Endothelial cell (in vitro differentiated cells): ENCODE measurements at places on chromosomes 6 and 20.

GRCh38 chr6:106973018-106973835, 1.3 kb downstream of the CD24 start:
- DNase-seq = peak; percentile 33

GRCh38 chr20:41386502-41387427, 20.1 kb upstream of the EMILIN3 start:
- no peak for DNase-seq

DNA sequence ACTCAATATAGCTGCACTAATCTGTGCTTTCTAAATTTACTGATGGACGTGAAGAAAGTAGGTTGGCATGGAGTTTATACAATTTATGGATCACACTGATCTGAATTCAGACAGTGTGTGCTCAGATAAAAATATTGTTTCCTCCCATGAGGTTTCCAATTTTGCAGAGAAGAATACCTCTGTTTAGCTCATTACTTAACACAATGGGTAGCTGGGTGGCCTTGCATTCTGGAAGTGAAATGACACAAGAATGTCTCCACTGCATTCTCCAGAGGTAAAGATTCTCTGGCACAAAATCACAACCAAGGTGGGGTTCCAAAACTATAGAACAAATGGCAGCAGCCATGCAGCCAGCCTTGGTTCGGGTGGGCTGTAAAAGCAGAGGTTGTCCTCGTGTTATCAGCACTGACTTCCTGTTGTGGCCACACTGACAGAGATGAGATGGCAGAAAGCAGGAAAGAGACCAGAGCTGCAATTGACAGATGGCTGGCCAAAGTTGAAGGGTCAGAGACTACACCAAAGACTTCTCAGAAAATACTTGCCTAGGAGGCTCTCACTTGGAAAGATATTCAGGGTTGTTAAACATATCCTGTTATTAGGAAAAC, 50.2 kb downstream of the HDAC2 start:
- DNase-seq = no peak

- no peak for DNase-seq
Measured at GRCh38 chr6:5095236-5095635, 10.1 kb downstream of the PPP1R3G start.

DNA sequence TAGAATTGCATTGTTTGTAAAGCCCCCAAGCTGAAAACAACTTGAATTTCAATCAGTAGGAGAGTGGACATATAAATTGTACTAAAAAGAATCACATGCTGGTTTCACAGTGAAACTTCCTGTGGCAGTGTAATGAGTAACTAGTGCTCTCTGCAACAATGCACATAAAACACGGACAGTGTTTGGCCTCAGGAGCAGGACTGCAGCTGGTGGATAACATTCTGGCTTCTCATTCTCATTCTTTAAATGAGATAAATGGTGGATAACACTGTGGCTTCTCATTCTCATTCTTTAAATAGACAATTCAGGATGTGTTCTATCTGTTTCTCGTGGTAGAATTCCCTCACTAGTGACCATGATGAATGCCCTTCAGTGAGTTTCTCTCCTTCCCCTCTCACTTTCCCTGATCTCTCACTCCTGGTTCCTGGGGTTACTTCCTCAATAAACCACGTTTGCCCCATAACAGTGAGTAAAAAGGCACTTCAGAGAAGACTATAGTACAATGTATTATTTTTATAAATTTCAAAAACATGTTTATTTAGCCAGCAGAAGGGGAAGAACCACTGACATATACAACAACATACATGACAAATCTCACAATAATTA, 59.9 kb downstream of the SLC22A2 start:
- no peak for DNase-seq

- peak; percentile 44 for DNase-seq
Measured at GRCh38 chr6:14129575-14129974, 12.0 kb downstream of the CD83 start.

DNA sequence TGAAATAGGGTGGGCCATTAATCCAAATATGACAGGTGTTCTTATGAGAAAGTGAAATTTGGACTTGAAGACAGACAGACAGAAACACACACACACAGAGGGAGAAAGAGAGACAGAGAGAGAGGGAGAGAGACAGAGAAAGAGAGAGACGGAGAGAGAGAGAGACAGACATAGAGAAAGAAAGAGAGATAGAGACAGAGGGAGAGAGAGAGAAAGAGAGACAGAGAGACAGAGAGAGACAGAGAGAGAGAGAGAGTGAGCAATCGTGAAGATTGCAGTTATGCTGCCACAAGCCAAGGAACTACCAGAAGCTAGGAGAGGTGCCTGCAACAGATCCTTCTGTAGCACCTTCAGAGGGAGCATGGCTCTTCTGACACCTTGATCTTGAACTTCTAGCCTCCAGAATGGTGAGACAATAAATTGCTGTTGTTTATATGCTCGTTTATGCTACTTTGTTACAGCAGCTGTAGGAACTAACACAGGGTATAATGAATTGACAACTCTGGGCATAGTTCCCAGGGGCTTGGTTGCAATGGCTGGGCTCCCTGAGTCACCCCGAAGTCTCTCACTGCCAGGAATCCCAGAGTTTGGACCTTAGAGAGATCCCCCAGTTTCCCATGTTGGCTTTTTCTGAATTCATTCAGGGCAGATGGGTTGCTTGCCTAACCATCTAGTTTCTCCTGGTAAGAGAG, 44.7 kb upstream of the ECI2 start:
- no peak for DNase-seq

DNA sequence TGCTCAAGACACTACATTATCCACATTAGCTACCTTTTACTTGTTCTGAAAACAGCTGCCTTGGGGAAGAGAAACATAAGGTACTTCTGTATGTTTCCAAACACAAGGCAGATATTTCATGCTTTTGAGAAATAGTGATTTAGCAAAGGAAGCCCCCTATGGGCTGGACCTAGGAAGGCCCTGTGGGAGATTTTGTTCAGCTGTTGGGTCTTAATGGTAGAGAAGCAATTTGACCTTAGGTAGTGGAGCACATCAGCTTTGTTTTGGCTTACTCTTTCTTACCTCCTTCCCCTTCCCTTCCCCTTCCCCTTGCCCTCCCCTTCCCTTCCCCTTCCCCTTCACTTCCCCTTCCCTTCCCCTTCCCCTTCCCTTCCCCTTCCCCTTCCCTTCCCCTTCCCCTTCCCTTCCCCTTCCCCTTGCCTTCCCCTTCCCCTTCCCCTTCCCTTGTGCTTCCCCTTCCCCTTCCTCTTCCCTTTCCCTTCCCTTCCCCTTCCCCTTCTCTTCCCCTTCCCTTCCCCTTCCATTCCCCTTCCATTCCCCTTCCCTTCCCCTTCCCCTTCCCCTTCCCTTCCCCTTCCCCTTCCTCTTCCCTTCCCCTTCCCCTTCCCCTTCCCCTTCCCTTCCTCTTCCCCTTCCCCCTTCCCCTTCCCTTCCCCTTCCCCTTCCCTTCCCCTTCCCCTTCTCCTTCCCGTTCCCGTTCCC, 84.6 kb downstream of the ANKS1A start:
- DNase-seq = no peak

DNA sequence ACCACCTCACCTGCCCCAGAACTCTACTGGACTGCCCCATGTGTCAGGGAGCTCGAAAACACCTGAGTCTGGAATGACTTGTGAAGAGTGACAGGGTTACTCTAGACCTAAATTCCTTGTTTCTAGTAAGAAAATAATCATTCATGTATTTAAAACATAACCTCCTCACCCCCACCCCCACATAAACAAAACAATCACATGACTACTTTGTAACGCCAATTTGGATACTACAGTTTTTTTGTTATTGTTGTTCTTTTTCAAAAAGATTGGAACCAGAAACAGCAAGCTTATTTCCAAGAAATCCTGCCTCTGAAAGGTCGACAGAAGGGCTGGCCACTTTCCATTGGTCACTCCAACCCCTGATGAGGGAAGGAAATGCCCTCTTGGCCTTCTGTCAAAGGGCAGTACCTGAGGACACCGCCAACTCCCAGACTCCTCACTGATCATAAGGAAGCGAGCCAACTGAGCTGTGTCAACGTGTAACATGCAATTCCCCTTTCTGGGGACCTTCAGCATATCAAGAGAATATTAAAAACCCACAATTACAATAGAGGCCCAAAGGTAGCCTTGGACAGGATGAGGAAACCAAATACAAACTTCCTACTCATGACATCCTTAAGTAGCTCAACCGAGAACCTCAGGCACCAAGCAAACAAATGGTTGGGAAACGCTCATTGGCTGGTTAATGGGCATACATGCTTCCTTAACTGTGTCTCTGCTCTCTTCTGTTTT, 2.6 kb downstream of the MCUR1 start:
- no peak for DNase-seq
